NCI-H460 (cell line): ENCODE measurements at places on chromosomes 12 and 14.

DNA sequence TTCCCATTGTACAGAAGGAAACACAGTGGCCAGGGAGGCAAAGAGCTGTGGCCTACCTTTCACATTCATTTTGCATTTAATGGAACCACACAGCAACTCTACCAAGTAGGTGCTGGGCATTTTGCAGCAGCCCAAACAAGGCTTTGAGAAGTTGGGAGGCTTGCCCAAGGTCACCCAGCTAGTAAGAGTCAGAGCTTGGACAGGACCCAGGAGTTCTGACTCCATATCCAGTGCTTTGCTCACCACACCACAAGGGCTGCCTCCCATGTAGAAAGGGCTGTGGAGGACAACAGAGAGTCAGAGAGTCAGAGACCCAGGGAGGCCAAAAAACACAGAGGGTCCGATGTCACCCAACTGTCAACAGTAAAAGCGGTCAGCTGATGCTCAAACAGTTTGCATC, 400.2 kb downstream of the BCL11B start:
- DNase-seq: no peak

DNA sequence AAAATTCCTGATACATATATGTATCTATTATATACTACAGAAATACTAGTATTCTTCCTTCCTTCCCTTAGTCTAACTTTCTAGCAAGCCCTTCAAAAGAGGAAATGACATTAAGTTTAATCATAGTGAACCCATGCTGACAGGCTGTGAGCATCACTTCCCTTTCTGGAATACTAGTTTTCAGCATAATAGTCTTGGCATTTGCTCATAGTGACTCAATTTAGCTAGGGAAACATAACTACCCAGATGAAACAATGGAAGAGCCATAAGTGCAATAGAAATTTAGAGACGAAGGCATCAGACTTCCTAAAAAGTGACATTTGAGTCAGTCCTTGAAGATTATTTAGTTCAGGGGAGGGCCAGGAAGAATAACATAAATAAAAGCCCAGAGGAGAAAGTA, 184.5 kb upstream of the CRY1 start:
- no peak for DNase-seq

GRCh38 chr14:81834308-81834707, 300.7 kb upstream of the SEL1L start:
- DNase-seq: no peak

GRCh38 chr14:83864106-83864505, 1665.8 kb upstream of the FLRT2 start:
- no peak for DNase-seq

GRCh38 chr12:39620659-39621658, 1.4 kb upstream of the ABCD2 start:
- DNase-seq: no peak

- DNase-seq: no peak
Measured at GRCh38 chr12:92619730-92620684, 82.8 kb upstream of the PLEKHG7 start.

- DNase-seq: no peak
Measured at GRCh38 chr12:72093930-72094329, 155.3 kb downstream of the TPH2 start.

GRCh38 chr12:6821591-6822425, at the start of gene GPR162:
TSS of gene GPR162 (plus strand) at chr12:6821821. CDS start at chr12:6823899, 2,078 bp downstream.
- no peak for DNase-seq

GRCh38 chr12:91616416-91616815, 433.8 kb upstream of the DCN start:
- DNase-seq: no peak

GRCh38 chr14:33505266-33505962, 445.5 kb downstream of the EGLN3 start:
- no peak for DNase-seq

DNA sequence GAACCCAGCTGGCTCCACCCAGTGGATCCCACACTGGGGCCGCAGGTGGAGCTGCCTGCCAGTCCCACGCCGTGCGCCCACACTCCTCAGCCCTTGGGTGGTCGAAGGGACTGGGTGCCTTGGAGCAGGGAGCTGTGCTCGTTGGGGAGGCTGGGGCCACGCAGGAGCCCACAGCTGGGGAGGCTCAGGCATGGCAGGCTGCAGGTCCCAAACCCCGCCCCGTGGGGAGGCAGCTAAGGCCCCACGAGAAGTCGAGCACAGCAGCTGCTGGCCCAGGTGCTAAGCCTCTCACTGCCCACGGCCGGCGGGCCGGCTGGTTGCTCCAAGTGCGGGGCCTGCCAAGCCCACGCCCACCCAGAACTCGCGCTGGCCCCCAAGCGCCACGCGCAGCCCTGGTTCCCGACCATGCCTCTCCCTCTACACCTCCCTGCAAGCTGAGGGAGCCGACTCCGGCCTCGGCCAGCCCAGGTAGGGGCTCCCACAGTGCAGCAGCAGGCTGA, 56.2 kb downstream of the ANO2 start:
- no peak for DNase-seq

DNA sequence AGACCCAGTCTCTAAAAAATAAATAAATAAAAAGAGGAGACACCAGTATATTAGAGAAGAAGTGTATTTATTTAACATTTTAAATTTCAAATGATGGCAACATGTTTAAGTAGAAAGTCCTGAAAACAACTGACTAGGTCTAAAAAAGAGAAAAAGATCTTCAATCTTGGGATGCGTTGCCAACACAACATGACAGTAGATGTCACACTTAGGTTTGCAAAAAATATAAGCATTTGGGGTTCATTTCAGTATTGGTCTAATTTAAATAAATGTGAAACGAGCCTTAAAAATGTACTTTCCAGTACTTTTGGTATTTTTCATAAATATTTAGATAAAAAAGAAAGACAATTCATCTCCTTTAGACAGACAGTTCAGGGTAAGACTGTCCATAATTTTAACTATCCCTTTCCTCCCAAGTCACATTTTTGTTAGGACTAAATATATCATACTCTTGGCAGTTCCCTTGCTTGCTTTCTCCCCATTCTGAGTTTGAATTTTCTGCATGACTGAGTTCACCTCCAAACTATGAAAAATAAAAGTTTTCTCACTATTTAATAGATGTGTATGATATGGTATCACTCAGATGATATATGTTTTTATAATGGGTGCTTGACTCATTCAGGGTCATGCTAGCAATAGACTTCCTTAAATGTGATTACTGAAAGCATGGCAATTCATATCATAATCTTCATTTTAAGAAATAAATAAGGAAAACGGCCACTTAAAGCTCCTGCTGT, 4.3 kb downstream of the C14orf93 start:
- DNase-seq: no peak

- no peak for DNase-seq
Measured at GRCh38 chr12:14169281-14169680, 187.9 kb upstream of the GRIN2B start.

- DNase-seq: no peak
Measured at GRCh38 chr12:19167708-19168107, 38.2 kb downstream of the PLEKHA5 start.

DNA sequence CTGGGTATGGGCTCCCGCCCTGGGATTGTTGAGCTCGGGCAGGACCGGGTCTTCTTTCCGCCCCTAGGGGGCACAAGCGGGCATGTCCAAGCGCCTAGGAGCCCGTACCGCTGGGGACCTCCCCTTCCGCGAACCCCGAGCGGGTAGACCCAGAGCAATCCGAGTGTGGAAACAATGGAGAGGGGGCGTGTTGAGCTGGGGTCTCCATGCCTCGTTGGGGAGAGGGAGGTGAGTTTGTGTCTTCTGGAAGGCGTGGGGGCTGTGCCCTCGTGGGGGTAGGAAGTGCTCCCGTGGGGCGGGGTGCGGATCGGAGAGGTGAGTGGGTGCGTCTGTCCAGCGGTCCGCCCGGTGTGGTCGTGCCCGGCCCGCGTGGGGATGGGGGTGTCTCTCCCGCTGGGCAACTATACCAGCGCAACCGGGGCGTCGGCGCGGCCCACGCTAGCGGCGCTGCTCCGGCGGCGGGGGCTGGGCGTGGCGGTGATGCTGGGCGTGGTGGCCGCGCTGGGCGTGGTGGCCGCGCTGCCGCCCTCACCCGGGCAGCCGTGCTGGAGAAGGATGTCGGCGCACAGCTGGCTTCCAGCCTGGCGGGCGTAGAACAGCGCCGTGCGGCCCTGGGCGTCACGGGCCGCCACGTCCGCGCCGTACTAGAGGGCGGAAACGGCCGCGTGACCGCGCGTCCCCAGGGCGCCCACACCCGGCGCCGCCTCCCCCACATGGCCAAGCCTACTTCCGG, 12.2 kb downstream of the AGAP2 start:
- peak; percentile 88 for DNase-seq

GRCh38 chr14:37792124-37792523, 196.7 kb downstream of the TTC6 start:
- no peak for DNase-seq

GRCh38 chr12:5921027-5921909, 23.8 kb downstream of the ANO2 start:
- no peak for DNase-seq

DNA sequence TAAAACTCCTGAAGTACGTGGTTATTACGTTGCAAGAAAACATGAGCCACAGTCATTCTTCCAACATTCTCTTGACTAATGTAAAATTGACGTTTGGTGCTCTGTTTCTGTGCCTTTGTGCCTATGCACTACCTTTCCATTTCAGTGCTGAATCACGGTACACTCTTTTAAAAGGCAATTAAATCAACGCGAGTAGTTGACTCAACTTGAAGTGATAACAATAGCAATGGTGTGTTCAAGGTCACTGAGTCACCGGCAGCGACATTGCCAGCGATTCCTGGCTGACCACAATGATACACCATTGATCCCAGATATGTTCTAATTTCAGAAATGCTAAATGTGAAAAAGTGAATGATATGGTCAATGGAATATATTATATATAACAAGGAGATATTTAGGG, 17.8 kb downstream of the AK7 start:
- DNase-seq: no peak

DNA sequence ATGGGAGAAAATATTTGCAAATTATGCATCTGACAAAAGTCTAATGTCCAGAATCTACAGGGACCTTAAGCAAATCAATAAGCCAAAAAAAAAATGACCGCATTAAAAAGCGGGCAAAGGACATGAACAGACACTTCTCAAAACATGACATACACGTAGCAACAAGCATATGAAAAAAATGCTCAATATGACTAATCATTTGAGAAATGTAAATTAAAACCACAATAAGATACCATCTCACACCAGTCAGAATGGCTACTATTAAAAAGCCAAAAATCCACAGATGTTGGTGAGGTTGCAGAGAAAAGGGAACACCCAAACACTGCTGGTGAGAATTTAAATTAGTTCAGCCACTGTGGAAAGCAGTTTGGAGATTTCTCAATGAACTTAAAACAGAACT, 16.1 kb downstream of the PAWR start:
- DNase-seq: no peak

DNA sequence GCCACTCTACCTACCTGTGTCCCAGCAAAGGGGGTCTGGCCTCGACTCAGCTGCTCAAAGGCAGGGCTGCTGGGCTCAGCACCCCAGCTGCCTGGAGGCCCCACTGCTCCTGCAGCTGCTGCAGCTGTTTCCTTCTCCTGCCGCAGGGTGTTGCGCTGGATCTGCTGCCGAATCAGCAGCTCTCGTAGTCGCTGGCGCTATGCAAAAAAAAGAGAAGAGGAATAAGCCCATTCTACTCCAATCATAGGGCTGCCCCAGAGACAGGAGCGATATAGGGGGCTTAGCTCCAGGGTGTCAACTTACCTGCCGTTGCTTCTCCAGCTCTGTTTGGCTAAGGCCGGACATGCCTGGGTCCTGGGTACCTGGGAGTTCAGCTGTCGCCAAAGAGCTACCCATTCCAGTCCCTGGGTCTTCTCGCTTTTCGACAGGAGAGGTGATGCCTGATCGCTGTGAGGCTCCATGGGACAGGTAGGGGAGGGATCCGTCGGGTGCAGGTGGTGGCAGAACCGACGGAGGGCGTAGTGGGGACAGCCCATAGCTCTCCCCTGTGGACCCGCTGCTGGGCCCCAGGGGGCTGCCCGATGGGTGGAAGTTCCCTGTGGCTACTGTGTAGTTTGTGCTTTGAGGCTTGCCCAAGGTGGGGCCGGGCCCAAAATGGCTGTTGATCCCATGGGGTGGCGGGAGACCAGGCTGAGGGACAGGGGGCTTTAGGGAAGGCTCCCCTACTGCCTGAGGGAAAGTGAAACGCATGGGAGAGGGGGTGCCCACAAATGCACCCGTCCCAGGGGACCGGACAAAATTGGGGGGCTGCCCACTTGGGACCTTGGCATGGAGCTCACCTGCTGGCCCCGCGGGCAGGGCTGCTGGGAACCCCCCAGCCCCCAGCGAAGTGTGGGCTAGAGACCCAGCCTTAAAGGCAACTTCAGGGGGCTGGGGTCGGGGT, 20.9 kb downstream of the KMT2D start:
- no peak for DNase-seq

- DNase-seq: no peak
Measured at GRCh38 chr14:89217891-89218290, 199.1 kb downstream of the FOXN3 start.

- no peak for DNase-seq
Measured at GRCh38 chr14:54782751-54783659, 119.6 kb downstream of the GCH1 start.

- no peak for DNase-seq
Measured at GRCh38 chr12:10672231-10672868, 1.5 kb downstream of the STYK1 start.

DNA sequence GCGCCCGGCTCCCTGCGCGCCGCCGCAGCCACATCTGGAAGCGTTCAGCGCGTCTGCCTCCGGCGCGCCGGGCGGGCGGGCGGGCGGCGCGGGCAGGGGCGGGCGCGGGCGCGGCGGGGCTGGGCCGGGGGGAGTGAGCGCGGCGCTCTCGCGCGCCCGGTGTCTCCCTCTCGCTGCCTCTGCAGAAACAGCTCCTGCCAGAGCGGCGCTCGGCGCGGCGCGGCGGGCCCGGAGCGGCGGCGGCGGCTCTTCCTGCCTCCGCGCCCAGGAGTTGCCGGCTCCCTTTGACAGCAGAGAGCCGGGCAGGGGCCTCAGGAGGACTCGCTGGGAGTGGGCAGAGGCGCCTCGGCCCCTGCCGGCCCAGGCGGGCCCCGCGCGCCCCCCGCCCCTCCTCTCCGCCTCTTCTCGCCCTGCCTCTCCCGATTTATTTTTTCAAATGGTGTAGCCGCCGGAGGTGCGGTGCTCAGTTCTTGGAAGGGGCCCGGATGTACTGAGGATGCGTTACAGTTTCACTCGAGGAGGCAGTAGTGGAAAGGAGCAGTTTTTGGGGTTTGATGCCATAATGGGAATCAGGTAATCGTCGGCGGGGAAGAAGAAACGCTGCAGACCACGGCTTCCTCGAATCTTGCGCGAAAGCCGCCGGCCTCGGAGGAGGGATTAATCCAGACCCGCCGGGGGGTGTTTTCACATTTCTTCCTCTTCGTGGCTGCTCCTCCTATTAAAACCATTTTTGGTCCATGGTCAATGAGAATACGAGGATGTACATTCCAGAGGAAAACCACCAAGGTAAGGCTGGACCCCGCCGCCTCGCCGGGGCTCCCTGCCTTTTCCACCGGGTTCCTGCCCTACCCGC, at the start of gene CACNA1C:
Gene CACNA1C, plus strand, starts transcription at position 162 of the 853 bp plus-strand sequence. Its CDS starts 576 bp downstream, at position 738.
- DNase-seq: no peak

- DNase-seq: no peak
Measured at GRCh38 chr12:55845361-55845760, 2.6 kb upstream of the MMP19 start.
